ENCODE measurements at places on chromosomes 3 and 15.

GRCh38 chr15:62608369-62608768 is 434.2 kb upstream of the TPM1 start:
- no peak for DNase-seq

DNA sequence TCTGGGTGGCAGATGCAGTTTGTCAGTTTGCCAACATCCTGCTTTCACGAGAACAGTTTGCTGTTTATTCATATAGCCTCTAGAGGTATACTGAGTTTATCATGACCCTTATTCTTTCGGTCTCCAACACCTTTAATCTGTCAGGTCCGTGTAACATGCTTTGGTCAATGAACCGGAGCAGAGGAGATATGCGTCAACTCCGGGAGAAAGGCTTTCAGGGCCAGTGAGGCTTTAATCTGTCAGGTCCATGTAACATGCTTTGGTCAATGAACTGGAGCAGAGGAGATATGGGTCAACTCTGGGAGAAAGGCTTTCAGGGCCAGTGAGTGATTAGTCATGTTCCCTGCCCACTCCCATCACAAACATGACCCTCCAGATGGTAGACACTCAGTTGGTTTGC is 16.9 kb upstream of the GPD1L start:
- DNase-seq: no peak

DNA sequence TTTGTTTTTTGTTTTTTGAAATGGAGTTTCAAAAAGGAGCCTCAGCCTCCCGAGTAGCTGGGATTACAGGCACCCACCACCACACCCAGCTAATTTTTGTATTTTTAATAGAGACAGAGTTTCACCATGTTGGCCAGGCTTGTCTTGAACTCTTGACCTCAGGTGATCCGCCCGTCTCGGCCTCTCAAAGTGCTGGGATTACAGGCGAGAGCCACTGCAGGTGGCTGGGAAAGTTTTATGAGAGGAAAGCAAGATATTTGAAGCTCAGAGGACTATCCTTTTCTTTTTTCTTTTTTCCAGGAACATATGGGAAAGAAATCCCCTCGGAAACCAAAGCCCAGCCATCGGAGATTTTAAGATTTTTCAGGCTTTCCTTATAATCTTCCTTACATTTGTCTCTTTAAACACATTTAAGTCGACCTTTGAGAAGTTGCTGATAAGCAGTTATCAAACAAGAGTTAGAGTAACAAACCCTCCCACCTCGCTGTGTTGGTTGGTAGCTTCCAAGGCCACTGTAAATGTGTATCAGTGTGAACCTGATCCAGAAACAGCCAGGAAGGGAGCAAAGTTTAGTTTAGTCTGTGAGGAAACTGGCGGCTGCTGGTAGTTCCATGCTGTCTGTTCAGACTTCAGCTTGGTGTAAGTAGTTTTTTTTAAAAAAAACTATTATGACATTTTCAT is 34.5 kb upstream of the MAP3K13 start:
- DNase-seq: no peak

DNA sequence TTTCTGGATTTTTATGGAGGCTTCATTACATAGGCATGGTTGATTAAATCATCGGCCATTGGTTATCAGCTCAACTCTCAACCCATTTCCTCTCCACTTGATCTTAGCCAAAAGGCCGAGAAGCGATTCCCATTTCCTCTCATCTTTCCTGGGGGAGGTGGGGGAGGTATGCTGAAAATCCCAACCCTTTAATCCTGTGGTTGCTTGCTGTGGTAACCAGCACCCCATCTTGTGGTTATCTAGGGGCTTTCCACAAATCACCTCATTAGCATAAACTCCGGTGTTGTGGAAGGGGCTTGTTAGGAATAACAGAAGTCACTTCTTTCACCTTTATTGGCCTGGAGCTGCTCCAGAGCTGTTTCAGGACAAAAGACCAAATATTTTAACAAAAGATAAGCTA is 20.9 kb downstream of the PDE8A start:
- DNase-seq: no peak

- DNase-seq: no peak
These were observed 30.3 kb downstream of the SYN2 start for GRCh38 chr3:12034440-12034839.

GRCh38 chr3:132421832-132422231 is 4.5 kb downstream of the DNAJC13 start:
- DNase-seq: no peak

DNA sequence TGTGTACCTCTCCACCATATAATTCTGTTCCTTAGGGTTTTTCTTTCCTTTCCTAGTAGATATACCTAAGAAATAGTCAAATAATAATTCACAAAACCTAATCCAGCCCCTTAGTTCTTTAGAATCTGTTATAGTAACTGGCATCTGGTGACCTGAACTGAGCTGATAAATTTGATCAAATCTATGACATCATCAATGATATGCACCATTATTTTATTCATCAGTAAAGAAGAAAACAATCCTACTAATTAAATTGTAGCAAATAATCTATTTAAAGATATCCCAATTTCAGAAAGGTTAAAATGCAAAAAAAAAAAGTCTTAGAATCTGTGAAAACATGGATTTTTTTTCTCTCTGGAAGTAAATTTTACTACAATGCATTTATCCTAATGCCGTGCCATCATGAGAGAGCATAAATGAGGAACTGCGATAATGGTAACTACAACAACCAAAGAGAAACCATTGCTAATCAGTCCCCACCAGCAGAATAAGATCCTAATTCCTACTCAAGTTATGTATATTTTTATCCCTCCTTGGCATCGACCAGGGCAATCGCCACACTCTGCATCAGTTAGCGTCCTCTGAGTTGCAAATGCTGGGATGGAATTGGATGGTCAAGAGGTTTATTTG is 6.6 kb upstream of the MNS1 start:
- no peak for DNase-seq

- DNase-seq: no peak
These were observed 31.1 kb downstream of the PLXND1 start for GRCh38 chr3:129575233-129575996.

DNA sequence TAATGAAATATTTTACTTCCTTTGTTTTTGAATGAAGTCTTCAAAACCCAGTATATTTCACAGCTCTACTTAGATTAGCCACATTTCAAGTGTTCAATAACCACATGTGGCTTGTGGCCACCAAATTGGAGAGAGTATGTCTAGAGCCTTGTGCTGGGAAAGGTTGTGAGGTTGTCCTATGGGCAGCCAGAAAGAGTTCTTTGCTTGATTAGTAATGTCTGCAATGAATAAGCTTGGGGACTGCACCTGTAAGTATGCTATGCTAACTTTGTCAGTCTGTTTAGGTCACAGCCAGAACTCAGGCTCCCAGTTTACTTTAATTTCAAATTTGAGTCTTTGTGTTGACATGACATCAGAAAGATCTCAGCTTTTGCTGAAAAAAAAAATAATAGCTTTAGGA is 294.9 kb upstream of the SOX14 start:
- no peak for DNase-seq

- no peak for DNase-seq
These were observed 52.2 kb upstream of the OSBPL11 start for GRCh38 chr3:125647318-125648014.

DNA sequence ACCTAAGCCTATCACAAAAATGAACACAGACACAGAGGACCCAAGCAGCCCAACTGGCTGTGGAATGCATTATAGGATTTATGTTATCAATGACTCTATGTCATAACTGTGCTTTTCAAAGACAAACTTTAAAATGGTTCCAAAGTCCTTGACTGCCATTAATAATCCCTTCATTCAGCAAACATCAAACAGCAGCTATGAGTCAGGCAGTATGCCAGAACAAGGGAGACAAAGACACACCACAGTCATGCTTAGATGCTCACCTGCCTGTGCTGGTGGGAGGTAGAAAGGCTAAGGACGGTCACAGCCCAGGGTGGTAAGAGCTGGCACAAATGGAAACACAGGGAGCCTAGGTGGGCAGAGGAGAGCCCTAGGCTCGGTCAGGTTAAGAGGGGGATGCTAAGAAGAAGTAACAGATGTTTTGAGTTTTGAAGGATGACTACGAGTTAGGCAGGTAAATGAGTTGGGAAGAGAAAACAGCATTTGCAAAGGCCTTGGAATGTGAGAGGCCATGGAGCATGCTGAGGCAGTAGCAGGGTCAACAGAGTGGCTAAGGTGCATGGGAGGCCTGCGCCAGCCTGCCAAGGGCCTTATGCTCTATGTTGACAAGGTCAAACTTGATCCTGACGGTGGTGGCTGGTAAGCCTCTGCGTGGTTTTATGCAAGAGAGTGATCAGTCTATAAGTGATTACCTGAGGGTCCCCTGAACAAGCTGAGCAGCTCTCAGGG is 23.0 kb downstream of the NMNAT3 start:
- no peak for DNase-seq

GRCh38 chr3:54670201-54671000 is 257.5 kb downstream of the LRTM1 start:
- DNase-seq: no peak

GRCh38 chr15:70227147-70227546 is 129.4 kb upstream of the TLE3 start:
- DNase-seq: no peak

DNA sequence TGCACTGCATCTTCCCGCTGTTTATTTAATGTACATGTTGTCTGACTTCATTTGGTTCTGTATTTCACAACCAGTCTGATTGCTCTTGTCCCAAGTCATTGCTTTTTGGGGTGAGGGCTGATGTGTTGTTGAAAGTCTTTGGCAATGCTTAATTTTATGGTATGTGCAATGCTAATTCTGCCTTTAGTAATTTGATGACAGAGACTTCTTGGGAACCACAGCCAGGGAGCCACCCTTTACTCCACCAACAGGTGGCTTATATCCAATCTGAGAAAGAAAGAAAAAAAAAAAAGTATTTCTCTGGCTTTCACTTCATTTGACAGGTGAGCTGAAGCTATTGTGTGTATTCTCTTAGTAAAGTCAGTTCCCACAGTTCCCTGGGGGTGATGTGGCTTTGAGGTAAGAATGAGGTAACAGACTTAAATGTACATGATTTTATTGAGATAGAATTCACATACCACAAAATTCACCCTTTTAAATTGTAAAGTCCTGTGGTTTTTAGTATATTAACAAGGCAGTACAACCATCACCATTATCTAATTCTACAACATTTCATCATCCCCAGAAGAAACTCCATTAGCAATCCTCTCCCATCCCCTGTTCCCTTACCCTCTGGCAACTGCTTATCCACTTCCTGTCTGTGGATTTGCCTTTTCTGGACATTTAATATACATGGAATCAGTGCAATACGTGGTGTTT is 97.3 kb downstream of the SLCO3A1 start:
- DNase-seq: no peak

DNA sequence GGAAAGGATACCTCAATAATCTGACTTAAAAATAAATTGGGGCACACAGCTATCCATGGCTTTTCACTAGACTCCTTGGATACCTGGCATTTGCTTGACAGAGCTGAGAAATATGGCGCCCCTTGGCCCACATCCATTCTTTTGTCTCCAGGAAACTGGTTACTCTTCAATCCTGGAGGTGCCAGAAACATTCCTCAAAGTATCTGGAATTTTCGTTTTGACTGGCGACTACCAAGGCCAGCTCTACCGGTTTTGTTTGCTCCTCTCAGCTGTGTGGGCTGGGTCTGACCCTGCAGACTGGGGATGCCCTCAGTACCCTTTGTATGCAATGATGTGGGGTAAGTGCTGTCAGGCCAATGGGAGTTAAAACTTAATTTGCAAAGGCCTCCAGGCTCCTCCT is 27.0 kb downstream of the KATNBL1 start:
- no peak for DNase-seq

GRCh38 chr15:37111427-37111717 is 11.0 kb upstream of the MEIS2 start:
- DNase-seq: no peak

DNA sequence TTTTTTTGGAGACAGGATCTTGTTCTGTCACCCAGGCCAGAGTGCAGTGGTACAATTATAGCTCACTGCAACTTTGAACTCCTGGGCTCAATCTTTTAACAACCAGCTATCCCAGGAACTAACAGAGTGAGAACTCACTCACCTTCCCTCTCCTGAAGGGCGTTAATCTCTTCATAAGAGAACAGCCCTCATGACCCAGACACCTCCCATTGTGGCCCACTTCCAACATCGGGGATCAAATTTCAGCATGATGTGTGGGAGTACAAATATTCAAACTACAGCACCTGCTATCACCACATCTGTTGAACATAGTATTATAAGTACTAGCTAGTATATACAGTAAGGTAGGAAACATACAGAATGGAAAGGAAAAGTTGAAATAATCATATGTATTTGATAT is 132.5 kb downstream of the DOCK3 start:
- no peak for DNase-seq

DNA sequence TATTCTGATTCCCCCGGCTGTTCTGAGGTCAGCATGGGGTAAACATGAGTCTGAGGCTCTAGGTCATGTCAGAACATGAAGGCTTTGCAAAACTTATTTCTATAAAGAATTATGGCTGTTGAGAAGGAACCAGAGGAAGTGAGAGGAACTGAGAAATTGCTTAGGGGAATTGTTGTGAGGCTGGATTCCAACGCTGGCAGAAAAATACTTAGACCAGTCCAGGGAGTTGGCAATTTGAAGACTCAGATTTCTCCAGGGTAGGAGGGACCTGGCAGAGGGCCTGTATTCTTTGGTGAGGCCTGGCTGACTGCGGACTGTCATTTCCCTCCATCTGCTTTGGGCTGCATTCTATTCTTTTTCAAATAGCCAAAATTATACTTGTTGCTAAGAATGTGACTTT is 155.5 kb downstream of the PLD1 start:
- no peak for DNase-seq

DNA sequence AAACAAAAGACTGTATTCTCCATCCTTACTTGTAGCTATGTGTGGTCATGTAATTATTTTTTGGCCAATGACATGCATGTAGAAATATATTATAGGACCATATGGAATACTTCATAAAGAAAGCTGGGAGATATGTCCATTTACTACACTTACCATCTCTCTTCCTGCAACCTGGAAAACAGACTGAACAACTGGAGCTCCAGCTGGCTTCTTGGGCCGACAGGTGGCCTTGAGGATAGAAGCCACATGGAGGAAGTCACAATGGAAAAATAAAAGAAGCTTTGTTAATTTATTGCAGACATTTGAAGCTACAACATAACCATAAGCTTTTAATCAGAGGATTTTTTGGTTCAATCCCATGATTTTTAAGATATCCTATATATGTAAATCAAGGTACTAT is 167.9 kb upstream of the CBLB start:
- no peak for DNase-seq

Data from activated T-cell treated with anti-CD3 and anti-CD28 coated beads, Interleukin-2, amount 50 U/mL, for 1 hour (primary cell).